ENCODE measurements at places on chromosomes 1 and 21.
A peak's percentile ranks its signal among the peaks of the same experiment; 100 is the strongest.

- DNase-seq, result peak; percentile 85
Observed at GRCh38 chr1:48943393-48943792, 166.7 kb upstream of the BEND5 start.

DNA sequence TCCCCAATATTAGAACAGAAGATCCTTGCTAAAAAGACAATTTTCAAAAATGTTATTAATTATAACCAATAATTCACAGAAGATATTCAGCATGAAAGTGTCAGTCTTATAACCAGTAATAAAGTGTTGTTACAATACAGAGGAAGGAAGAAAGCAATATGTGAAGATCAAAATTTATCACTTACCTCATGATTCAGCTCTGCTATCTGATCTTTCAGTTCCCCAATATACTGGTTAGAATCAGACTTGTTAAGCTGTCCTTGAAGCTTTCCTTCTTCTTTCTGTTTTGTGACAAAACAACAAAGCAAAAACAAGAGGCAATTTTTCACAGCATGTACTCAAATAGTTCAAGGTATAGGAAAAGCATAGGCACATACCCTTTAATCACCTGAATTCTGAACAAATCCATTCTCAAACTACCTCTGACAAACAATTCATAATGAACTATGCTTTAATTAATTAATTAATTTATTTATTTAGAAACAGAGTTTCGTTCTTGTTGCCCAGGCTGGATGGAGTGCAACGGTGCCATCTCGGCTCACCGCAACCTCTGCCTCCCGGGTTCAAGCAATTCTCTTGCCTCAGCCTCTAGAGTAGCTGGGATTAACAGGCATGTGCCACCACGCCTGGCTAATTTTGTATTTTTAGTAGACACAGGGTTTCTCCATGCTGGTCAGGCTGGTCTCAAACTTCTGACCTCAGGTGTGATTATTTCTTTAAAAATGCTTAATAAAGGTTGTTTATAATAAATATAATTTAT lies 76.9 kb upstream of the GFI1 start:
- no peak for DNase-seq

DNA sequence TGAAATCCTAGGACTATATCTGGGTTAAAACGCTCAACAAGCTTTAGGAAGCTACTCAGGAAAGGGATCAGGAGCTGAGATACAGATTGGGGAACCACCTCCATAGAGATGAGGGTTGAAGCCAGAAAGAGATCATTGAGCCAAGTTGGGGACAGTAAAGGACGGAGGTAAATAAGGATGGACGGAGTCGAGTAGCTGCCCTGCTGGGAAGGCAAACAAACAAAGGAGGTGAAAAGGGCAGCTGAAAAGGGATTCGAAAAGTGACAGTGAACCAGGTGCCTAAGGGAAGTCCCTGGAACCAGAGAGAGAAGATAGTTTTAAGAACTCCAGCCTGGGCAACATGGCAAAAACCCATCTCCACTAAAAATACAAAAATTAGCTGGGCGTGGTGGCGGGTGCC lies 6.3 kb upstream of the CAMSAP2 start:
- DNase-seq, result no peak

DNA sequence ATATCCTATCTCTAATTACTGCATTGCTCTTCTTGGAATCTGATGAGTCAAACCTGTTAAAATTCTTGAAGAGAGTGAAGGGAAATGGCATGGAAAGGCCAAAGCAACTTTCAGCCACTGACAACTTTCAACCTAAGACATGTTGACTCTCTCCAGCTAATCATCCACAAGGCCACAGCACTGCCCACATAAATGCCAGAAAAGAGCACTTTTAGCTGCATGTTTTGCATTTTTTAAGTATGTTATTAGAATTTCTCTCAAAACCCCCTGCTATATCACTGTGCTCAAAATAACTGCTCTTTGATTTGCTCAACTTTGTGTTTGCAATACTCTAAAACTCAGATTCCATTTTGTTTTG lies 352.5 kb downstream of the ADGRL2 start:
- DNase-seq, result peak; percentile 59

DNA sequence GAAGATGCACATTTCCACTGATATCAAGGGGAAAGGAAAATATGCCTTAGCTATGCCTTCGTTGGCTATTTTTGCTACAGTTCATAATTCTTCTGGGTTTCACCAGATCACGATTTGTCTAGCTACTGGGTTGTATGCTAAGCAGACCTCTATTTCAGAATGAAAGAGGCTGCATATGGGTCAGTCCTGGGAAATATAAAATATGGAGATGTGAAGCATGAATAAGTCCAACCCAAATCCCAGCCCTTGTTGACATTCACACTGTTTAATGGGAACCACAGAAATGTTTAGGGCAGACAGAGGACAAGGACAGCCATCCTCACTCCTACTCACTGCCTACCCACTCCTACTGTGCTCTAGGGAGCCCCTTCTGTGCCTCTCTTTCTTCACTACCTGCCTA lies 343.2 kb upstream of the CAMK1G start:
- no peak for DNase-seq

GRCh38 chr1:158185770-158186169 lies 5.1 kb downstream of the CD1D start:
- no peak for DNase-seq

DNA sequence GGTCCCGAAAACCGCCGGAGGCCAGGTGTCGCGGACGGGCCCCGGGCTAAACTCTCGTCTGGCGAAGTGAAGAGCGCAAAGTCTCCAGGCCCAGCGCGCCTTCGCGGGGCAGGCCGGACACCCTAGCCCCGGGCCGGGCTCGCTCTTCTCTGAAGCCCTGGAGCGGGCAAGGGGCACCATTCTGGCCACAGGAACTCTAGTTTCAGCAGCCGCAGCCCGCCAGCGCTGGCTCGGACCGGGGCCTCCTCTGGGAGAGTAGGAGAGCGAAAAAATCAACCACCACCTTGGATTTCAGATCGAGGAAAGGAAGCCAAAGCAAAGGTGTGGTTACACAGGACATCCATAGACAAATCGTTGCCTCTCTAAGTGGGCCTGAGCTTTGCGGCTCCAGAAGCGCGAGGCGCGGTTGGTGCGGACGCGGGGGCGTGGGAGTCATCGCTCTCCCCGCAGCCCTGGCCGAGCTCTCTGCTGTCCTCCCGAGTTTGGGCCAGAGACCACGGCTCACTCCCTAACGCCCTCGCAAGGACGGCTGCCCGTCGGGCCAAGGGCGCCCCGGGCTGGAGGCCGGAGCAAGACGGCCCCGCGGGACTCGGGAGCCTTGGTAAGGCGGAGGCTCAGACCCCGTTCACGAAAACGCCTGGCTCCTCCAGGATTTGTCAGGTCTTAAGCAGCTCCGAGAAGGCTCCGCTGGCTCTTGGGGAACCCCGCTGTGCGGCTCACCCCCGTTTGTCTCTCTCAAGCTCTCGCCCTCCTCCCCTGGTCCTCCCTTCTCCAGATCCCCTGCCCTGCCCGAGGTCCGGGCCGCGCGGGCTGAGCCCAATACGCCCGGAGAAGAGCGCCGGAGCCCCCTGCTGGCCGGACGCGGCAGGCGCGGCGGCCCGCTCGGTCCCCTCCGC lies 132.9 kb upstream of the DPYD start:
- DNase-seq, result peak; percentile 80

GRCh38 chr1:36321119-36321951 lies 2.1 kb downstream of the EVA1B start:
- peak; percentile 97 for DNase-seq

DNA sequence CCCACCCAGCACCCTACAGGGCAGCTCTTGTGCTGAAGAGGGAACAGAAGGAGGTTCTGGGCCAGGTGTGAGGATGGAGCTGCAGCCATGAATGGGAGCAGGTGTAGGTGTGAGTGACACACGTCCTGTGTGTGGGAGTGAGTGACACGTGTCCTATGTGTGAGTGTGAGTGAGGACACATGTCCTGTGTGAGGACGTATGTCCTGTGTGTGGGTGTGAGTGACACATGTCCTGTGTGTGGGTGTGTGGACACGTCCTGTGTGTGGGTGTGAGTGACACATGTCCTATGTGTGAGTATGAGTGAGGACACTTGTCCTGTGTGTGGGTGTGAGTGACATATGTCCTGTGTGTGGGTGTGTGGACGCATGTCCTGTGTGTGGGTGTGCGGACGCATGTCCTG lies 26.4 kb downstream of the MEGF6 start:
- no peak for DNase-seq

DNA sequence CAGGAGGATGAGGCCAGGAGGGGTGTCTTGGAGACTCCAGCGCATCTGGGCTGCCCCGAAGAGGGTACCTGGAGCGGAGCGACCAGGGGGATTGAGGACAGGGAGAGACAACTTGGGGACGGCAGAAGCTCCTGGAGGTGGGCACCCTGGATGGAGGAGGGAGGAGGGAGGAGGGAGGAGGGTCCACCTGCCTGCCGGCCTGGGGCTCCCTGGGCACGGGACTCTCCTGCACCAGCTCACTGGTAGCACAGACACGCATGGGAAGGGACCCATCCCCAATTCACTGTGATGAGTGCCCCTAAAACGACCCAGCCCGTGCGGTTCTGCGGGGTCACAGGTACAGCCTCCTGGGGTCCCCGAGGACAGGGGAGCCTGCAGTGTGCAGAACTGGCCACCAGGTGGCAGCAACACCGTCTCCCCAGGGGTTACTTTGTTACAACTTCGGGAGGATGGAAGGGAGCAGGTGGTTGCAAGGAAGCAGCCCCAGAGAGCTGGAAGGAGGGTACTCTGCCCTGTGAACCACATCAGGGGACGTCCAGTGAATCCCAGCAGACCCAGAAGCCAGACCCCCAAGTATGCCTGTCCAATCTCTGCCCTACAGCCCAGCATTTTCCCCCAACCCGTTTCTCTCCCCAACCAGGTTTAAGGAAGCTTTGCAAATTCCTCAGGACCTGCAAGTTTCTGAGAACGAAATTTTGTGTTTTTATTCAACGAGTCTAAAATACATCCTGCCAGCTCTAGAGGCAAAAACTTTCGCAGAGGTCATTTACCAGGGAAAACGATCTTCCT lies 482.4 kb downstream of the NPHP4 start:
- peak; percentile 20 for DNase-seq

DNA sequence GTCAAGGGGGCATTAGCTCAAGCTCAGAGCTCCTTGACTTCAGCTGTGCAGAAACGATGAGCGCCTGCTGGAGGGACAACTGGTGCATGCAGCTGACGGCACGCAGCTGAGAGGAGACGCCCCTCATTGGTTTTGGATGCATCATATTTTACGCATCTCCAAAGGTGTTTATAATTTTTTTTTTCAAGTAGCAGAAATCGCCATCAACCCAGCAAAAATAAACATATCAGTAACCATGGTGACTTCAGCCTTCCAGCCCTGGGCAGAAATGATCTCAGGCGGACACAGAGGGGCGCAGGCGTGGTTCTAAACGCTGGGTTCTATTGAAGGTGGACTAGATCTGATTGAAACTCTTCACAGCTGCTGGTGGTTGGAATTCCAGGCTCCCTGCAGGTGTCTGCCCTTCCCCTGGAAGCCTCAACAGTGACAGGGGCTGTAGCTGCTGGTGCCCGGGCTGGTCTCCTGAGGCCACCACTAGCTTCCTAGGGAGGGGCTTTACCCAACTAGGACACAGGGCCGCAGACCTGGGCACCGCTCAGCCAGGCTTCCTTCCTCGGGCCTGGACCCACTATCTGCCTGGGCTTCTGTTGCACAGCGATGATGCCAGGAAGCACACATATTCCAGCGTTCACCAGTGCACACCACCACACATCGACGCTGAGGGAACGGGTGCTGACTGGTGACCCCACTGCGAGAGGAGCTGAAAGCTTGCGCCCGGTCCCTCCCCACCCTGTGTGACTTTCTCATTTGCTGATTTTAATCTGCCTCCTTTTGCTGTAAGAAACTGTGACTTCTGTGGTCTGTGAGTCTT lies 63.7 kb upstream of the ABCG1 start:
- DNase-seq, result no peak

DNA sequence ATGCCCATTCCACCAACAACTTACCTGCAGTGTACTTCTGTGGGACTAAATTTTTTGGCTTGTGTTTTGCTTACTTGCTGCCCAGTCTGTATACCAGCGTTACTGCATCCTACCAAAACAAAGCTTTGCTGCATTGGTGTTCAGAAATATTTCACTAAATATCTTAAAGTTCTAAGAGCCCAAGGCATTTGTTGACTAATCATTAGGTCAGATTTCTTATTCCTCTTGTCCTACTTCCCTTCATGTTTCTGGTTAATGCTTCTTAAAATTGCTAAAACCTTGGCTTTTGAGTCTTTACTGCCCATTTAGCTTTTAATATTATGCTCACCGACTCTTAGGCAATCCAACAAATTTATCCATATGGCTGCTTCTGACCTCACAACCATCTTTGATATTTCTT lies 161.8 kb downstream of the DPYD start:
- peak; percentile 15 for DNase-seq

DNA sequence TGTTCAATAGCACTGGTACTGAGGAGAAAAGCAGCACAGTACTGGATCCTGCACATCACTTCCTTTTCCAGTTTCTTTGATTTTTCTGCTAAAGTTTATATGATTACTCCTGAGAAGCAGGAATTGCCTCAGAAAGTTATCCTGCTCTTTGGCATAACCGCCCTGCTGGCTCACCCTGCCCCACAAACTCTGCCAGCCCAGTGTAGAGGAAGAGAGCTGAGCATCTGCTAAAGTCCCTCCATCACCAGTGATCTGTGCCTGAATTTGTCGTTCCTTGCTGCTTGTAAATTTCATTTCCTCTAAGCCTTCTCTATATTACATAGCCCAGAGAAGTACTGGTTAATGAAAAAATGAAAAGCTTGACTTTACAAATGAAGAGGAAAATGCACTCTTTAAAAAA lies 87.0 kb upstream of the C1orf21 start:
- no peak for DNase-seq

DNA sequence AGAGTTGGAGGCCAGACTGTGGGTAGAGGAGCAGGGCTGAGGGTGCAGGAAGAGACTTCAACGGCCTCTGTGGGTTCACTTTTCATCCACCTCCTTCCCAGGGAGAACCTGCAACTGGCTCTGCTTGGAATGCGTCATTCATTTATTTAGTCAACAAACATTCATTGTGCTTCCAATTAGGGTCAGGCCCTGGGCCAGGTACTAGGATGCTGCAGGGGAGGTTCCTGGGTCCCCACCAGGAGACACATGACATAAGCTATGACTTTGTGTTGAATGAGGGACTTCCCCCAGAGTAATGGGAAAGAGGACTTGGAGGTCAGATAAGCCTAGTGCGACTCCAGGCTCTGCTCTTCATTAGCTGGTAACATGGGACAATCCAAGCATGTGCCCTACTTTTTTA lies 46.3 kb upstream of the RPL11 start:
- no peak for DNase-seq

GRCh38 chr1:184424157-184424556 lies 37.3 kb downstream of the C1orf21 start:
- DNase-seq, result no peak

DNA sequence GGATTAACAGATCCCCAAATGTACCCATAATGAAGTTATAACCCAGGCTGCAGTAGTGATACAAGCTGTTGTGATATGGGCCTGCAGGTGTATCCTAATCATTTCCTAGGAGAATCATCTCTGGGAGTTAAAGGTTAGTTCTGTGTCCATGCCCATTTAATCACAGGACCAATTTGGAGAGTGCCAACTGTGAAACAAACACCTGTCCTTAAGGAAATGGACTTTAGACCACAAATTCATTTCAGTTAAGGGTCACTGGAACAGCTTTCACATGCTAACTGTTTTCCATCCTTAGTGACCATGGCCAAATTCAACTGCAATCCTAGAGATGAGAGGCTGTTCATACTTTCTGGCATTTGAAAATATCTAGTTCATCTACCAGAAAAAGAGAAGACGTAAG lies 160.9 kb downstream of the GPATCH2 start:
- DNase-seq, result no peak

All from fibroblast of lung (primary cell).